Stimulated activated CD8-positive, alpha-beta memory T cell treated with anti-CD3 and anti-CD28 coated beads, Interleukin-2, amount 100 ng/mL, for 1 hour (primary cell): ENCODE measurements at places on chromosomes 1 and 21.

DNA sequence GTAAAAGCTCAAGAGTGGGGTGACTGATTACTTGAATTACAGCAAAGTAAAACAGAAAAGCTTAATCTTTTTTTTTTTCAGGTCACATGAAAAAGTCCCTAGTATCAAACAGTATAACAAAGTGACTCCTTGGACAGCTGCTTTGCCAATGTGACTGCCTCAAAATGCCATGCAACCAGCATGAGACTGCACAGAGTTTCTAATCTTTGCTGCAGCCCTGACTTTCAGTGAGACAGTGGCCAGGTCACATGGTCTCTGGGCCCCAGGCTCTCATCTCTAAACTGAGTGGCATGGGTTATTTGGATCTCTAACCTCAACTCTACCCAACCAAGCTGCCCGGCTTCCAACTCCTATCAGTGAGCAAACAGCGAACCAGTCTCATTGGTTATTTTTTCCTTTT lies 169.0 kb downstream of the VAV3 start:
- DNase-seq, result no peak

- no peak for DNase-seq
Observed at GRCh38 chr1:14138135-14138506, 438.1 kb downstream of the PRDM2 start.

DNA sequence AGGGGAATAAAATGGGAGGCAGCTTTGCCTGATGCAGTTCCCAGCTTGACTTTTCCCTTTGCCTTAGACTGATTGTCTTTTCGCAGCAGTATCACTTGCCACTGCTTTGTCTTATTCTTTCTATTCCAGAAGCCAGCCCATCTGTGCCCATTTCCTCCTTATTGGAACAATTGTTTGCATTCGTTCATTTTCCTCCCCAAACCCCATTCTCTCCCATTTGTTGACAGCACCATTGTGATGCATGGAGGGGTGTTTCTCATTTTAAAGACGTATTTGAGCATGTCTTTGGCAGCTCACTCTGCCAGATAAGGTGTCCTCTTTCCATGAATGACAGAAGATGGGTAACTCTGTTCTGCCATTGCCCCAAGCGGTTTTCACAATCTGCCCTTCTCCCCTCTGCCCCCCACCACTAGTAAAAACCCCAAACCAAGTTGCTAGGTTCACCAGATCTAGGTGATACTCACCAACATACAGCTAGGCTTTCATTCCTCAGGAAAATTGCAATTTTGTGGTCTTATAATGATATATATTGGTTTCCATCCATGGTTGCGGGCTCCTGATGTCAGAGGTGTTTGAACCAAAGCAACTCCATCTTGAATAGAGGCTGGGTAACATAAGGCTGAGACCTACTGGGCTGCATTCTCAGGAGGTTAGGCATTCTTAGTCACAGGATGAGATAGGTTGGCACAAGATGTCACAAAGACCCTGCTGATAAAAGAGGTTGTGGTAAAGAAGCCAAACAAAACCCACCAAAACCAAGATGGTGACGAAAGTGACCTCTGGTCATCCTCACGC lies 30.8 kb downstream of the SERBP1 start:
- DNase-seq, result no peak

DNA sequence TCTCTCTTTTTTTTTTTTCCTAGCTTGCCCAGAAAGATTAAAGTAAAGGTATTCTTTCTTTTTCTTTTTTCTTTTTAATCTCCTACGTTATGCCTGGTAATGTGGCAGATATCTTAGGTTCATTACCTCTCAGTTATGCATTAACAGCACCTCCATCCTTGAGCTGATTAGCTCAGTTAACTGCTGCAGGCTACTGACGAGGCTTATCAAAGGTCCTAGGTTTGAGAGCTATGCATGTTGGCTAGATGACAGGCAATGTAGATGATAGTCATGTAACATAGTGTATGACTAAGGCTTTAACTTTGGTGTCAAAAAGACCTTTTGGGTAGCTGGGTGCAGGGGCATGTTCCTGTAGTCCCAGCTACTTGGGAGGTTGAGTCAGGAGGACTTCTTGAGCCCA lies 53.7 kb upstream of the CACYBP start:
- no peak for DNase-seq

- DNase-seq, result no peak
Observed at GRCh38 chr1:31859719-31860118, 43.9 kb upstream of the SPOCD1 start.

DNA sequence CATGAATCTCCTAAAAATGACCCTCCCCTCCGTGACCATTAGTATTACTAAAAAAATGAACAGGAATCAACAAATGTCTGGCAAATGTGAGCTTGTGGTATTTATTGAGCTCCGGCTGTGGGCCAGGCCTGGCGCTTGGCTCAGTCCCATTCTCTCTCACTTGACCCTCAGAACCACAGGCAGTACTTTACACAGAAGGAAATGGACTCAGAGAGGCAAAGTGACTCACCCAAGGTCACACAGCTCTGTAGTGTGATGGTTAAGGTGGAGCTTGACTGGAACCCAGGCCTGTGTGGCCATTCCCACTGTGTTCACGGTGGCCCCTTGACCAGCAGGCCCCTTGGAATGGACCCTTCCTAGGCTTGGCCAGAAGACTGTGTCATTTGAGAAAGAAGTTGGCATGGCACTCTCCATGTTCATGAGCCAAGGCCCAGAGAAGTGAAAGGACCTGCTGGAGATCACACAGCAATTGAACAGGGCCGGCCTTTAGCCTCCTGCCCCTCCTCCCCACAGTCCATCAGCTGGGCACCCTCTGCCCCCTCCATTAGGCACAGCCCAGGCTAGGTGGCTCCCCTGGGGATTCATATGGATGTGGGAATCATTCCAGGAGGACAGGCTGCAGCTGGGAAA lies 32.1 kb downstream of the FAM151A start:
- no peak for DNase-seq

DNA sequence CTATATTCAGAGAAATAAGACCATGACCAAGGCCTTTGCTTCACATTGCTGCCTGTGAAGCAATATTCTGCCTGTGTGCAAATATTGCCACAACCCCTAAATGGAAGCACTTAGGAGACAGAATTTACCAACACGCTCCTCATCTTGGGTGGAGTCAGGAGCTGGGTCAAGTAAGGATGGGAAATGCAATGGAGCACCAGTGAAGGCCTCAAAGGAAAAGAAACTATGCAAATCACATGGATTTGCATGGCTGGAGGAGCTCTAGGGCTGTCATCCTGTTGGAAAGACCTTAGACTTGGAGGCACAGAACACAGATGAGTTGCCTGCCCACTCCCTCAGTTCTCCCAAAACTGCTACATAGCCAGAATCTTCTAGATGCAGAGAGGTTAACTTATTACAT lies 435.5 kb downstream of the SIPA1L2 start:
- no peak for DNase-seq

DNA sequence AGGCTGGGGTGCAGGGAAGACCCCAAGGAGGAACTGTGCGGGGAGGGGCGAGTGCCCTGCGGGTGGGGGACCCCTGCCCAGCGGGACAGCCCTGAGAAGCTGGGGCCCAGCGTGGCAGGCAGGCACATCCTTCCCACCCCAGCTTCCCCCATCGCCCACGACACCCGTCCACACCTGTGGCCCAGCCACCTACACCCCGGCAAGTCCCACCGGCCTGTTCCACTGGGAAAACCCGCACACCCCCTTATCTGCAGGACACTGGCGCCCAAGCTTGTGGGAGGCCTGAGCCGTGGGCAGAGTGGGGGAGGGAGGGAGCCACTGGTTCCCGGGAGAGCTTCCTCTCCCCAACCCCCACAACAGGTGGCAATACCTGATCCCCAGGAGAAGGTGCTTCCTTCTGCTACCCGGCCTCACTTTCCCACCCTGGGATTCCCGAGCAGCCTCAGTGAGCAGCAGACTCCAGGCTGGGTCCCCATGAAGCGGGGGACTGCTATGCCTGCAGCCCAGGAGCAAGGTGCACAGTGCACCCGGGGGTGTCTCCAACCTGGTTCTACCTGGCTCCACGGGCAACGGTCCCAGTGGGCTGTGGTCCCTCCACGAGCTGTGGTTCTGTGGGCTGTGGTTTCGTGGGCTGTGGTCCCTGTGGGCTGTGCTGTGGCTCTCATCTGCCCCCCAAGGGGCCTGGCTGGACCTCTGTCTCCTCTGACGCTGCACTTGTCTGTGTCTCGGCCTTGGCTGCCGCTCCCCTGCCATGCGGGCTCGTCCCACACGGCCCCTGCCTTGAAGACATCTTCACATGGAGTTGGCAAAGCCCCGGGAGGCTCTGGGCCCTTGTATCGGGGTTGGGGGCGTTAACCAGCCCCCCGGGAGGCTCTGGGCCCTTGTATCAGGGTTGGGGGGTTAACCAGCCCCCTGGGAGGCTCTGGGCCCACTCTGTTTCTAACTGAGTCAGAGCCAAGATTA lies 37.8 kb upstream of the POFUT2 start:
- DNase-seq, result no peak

- no peak for DNase-seq
Observed at GRCh38 chr1:3180915-3181314, 111.9 kb downstream of the PRDM16 start.

GRCh38 chr1:198906739-198907422 lies 268.0 kb downstream of the PTPRC start:
- no peak for DNase-seq

DNA sequence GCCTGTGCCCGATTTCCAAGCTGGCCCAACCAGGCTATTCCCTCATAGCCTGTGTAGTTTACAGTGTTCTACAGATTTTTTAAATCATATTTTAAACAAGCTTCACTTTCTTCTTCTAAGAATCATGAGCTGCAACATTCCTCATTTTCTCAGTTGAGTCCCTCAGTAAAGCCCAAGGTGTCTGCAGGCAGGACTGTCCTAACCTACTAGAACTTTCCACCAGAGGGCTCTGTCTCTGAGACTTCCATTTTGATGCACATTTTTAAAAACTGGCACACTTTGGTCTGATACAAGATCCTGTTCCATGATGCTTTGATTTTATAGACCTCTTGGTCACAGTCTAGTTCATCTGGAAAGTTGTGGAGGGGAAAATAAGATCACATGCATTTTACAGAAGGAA lies 21.6 kb upstream of the SLAMF6 start:
- no peak for DNase-seq

DNA sequence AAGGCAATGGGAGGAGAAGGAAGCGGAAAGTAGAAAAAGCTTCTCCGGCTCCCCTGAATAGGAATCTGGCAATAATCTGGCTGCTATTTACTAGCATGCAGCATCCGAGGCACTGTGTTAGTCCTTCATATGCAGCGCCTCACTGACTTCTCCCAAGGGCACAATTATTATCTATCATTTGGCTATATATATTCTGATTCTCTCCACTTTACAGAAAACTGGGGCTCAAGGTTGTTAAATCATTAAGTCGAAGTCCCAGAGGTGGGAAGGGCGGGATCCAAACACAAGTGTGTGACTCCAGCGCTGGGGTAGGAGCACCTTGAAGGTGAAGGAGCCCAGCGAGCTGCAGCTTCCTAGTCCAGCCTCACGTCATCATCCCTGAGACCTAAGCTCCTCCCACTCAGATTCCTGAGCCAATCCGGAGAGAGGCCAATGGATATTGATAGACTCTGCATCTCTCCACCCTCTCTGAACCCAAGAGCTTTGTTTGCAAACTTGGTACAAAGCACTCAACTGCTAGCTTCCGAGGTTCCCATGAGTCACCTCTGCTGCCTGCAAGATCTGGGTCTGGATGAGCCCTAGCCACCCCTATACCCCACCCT lies 16.6 kb upstream of the EYA3 start:
- DNase-seq, result no peak

DNA sequence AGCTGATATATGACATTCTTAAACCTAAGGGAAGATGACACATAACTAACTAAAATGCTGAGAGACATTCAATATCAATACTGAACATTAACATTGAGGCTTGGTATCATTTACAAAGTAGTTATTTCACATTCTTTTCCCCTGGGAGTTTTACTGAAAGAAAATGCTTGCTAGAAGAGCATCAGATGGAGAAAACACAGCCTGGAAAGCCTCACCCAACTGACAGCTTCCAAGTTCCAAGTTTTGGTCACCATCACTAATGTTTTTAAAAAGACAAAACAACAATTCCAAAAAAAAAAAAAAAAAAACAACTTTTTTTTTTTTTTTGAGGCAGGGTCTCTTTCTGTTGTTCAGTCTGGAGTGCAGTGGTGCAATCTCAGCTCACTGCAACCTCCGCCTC lies 80.6 kb downstream of the DSCAM start:
- DNase-seq, result no peak

DNA sequence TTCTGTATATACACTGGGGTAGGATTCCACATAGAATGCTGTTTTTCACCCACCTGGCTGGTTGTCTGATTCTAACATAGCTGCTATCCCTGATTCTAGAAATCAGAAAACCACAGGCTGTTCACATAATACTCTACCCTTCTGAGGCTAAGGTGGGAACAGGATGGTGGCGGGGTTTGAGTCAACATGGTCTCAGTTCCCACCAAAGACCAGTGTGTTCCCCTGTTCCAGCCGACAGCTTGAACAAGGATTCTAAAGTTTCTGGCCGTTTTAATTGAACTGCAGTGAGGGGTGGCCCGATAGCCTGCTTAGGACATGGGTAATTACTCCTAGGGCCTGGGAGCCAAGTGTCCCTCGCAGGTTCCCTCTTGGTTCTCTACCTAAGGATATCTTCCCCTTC lies 38.4 kb downstream of the PEX14 start:
- no peak for DNase-seq

- DNase-seq, result no peak
Observed at GRCh38 chr1:67599085-67599484, 85.9 kb upstream of the GADD45A start.
